ENCODE measurements at places on chromosomes 6 and 20.

DNA sequence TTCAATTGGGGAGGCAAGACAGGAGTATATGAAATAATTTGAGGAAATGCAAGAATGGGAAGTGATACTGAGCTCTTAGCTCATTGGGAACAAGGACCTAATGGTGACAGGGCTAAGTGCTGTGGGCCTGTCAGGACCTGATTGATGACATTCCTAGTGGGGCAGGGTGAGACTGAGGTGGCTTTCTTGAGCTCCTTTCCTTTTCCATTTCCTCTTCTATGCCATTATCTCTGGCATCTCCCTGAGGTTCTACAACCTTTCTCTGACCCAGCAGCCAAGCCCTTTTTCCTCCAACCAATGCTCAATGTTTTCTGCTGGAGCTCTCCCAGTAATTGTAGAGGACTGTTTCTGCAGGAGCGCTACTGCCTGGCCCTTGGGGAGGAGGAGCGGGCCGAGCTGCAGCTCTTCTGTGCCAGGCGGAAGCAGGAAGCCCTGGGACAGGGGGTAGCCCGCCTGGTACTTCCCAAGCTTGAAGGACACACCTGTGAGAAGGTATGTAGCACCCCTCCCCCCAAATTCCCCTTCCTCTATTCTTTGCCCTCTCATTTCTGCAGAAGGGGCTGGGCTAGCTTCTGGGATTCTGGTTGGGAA lies 2.8 kb upstream of the TOMM6 start:
- no peak for DNase-seq

GRCh38 chr6:48844696-48845095 lies 618.4 kb downstream of the MMUT start:
- DNase-seq = no peak

- no peak for DNase-seq
These were observed 17.3 kb downstream of the DSTN start for GRCh38 chr20:17587148-17587547.

GRCh38 chr20:44541992-44542391 lies 20.1 kb upstream of the SERINC3 start:
- DNase-seq = no peak

DNA sequence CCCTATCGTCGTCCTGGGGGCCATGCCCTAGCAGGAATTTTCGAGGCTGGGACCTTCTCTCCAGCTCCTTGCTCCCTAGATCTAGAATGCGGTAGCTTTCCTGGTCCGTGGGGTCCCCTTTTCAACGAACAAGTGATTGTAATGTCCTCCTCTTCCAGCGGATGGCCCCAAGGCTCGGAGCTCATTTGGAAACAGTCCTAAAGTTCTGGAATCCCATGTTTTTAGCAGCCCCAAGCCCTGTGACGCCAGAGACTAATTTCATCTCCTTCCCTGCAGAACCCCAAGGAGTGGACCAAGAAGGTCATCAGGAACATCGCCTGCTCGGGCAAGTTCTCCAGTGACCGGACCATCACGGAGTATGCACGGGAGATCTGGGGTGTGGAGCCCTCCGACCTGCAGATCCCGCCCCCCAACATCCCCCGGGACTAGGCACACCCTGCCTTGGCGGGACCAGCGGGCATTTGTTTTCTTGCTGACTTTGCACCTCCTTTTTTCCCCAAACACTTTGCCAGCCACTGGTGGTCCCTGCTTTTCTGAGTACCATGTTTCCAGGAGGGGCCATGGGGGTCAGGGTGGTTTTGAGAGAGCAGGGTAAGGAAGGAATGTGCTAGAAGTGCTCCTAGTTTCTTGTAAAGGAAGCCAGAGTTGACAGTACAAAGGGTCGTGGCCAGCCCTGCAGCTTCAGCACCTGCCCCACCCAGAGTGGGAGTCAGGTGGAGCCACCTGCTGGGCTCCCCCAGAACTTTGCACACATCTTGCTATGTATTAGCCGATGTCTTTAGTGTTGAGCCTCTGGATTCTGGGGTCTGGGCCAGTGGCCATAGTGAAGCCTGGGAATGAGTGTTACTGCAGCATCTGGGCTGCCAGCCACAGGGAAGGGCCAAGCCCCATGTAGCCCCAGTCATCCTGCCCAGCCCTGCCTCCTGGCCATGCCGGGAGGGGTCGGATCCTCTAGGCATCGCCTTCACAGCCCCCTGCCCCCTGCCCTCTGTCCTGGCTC lies 48.5 kb downstream of the PYGB start:
- DNase-seq = no peak

- DNase-seq = no peak
These were observed 307.7 kb downstream of the ARHGAP18 start for GRCh38 chr6:129402244-129402643.
